ENCODE measurements at places on chromosomes 3 and 15. TPM values are rescaled to one million over a fixed set of nuclear protein-coding genes. Genes with fewer than 3 reads are reported as not detected.

Gene HHLA2
- total RNA-seq, result not detected

Gene NPRL2
- 18.9 TPM for total RNA-seq

Gene GRK7
- total RNA-seq, result 0.04 TPM

Gene GTF2A2
- 79.1 TPM for total RNA-seq

Gene STXBP5L
- under 0.01 TPM for total RNA-seq

Gene TM2D3
- total RNA-seq, result 38.0 TPM

Gene SH2D7
- total RNA-seq, result not detected

Gene NBEAL2
- total RNA-seq, result 8.4 TPM

Gene ITIH3
- total RNA-seq, result 0.84 TPM

Gene SPTSSB
- 0.04 TPM for total RNA-seq

Gene ELL3
- 2.3 TPM for total RNA-seq

Gene LSM3
- total RNA-seq, result 13.2 TPM
